ENCODE measurements at places on chromosomes 4 and X.

- DNase-seq = no peak
Observed at GRCh38 chrX:23952391-23952790, 44.6 kb downstream of the CXorf58 start.

GRCh38 chrX:23327104-23327503 is 7.5 kb upstream of the PTCHD1 start:
- DNase-seq = no peak

DNA sequence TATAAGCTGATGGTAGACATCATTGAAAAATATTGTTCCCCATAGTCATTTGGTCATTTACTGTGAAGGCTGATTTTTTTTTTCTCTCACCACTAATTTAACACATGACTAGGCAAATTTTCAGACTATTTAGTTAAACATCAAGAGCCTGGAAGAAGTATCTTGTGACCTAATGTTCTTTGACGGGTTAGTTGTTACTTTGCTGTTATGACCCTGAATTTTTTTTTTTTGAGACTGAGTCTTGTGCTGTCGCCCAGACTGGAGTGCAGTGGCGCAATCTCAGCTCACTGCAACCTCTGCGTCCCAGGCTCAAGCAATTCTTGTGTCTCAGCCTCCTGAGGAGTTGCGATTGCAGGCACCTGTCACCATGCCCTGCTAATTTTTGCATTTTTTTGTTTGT is 67.0 kb downstream of the HPF1 start:
- DNase-seq = no peak

GRCh38 chr4:127778102-127778501 is 4.0 kb upstream of the HSPA4L start:
- DNase-seq = no peak

GRCh38 chrX:120269373-120270035 is 18.9 kb downstream of the ZBTB33 start:
- no peak for DNase-seq
